NCI-H2227 treated with DMSO at 0.1 percent for 48 hours (cell line): ENCODE measurements at places on chromosomes 7 and 10.

DNA sequence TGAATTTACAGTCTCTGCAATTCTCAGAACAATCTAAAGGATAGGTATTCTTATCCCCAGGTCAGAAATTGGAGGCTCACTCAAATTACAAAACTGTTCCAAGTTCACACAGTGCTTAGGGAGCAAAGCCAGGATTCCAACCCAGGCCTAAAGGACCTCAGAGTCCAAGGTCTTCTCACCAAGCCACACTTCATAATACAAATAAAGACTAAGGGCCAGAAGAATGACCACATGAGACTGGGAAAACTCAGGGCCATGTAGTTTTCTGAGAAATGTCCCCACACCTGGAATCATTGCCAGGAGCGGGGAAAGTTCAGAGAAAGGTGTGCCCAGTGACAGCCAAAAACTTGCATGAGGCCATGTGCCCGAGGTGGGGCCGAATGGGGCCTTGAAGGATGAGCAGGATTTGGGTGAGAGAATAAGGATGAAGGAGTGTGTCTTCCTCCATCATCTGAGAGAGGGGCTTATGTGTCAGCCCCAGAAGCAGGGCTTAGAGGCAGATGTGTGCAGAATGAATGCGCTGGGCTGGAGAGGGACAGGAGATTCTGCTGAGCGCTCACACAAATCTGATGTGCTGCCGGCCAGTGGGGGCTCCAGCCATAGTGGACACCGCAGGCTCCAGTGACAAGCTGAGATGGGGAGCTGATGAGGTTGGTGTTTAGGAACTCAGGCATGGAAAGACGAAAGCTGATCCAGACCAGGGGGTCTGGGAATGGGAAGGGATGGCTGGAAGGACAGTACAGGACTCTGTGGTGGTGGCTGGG lies 35.9 kb downstream of the BLNK start:
- DNase-seq, result no peak

DNA sequence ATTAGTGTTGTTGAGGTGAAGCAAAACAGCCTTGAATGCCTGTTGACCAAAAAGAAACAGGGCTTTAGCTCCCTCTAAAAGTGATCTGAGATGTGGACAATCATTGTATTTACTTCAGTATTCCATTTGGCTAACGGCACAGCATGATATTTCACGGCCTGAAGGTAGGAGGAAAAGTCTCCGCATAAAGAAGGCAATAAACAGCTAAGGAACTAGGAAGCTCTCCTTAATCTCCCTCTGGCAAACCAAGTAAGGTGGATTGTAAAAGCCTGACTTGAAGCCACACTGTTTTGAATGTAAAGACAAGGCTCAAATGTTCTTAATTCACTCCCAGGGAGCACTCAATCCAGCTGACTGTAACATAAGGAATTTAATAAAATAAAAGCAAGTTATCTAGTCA lies 160.0 kb upstream of the ZNF804B start:
- no peak for DNase-seq

DNA sequence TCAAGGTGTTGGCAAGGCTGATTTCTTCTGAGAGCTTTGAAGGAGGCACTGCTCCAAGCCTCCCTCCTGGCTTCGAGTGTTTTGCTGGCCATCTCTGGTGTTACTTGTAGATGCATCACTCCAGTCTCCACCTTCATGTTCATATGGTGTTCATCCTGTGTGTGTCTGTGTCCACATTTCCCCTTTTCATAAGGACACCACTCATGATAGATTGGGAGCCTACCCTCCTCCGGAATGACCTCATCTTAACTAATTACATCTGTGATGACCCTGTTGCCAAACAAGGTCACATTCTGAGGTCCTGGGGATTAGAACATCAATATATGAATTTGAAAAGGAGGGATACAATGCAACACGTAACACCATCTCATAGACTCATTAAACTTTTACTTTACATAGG lies 119.0 kb downstream of the CREB5 start:
- DNase-seq, result no peak

- no peak for DNase-seq
Measured at GRCh38 chr7:7176406-7177043, 5.8 kb upstream of the C1GALT1 start.

GRCh38 chr7:20307119-20307518 lies 23.6 kb upstream of the ITGB8 start:
- DNase-seq, result peak; percentile 47

DNA sequence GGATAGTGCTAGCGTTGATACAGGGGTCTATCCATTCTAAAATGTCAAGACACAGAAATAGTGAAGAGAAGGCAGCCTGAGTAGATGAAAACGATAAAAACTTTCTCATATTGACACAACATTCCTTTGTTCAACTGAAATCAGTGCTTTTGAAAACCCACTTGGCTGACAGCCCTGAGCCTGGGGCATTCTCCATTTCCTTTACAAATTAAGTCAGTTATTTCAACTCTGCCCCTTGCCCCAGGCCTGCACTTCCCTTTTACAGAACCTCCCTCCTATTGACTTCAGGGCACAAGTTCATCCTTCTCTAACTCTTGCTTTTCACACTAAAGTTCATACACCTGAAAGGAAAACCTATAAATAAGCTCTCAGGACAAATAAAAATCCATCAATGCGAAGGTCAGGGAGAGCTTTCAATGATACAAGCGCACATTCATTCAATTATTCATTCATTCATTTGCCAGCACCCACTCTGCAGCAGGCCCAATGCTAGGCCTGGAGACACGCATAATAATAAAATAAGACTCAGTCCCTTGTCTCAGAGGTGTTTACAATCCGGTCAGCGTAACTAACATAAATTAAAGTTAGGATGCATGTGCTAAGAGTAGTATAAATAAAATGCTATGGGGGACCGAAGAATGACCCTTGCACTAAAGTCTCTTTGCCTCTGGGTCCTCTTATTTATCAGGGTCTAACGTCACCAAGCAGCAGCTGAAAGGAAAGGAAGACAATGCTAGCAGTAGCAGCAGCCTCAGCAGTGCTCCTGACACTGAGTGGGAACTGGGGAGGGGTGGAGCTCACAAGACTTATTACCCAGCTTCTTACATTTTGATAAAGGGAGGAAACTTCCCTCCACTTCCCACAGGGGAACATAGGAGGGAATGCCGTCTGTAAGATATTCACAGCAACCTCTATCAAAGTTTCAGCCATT lies 134.8 kb downstream of the PDE1C start:
- DNase-seq, result no peak

- no peak for DNase-seq
Measured at GRCh38 chr10:110048781-110049180, 41.0 kb downstream of the ADD3 start.

- DNase-seq, result no peak
Measured at GRCh38 chr7:135251496-135252391, 18.1 kb downstream of the STRA8 start.

GRCh38 chr7:22025983-22026382 lies 80.3 kb upstream of the CDCA7L start:
- DNase-seq, result no peak

DNA sequence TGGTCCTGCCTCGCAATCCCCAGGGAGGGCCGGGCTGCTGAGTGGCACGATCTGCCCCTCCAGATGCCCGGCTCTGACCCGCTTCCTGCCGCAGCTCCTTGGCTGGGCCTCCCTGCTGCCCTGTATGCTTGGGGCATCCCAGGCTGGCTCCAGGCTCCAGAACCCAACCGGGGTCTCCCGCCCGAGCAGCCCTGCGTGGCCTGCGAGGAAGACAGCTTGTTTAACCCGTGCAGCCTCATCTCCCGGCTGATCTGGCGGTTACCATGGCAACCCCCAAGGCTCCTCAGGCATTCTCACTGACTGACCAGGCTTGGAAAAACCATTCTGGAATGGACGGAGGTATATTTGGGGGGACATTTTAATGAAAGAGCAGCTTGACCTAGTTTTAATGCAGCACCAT lies 232.4 kb upstream of the MYO3A start:
- DNase-seq, result no peak

- no peak for DNase-seq
Measured at GRCh38 chr7:5374464-5374863, 49.2 kb downstream of the TNRC18 start.

GRCh38 chr10:24661376-24661775 lies 62.3 kb downstream of the ARHGAP21 start:
- no peak for DNase-seq

DNA sequence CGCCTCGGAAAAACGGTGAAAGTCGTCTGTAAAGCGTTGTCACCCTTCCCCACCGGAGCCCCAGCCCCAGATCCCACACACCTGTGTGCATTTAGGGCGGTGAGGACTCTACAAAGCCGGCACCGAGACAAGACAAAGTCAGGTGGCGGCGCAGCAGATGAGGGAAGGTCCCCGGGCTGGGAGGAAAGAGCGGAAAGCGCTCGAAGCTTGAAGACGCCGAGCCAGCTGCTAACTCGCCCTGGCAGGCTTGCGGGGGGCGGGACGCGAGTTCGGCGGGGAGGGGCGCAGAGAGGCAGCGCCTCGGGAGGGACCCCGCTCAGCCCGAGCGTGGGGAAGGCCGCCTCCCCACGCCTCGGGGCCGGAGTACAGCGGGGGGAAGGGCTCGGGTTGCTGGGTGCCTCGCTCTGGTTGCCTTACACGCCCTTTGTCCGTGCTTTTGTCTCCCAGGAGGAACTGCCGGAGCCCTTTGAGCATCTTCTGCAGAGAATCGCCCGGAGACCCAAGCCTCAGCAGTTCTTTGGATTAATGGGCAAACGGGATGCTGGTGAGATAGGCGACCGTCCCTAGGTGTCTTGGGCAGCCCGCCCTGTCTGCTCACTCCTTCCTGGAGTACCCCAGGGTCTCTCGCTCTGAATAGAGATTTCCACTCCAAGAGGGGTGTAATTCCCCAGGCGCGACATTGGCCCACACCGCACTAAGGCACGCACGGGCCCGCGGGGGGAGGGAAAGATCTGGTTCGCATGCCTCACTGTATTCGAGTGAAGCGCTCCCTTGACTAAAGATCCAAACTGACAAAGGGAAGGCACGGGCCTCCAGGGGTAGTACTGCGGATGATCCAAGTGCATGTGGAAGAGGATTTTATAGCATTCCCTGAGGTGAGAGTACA lies 1.6 kb downstream of the TAC1 start:
- peak; percentile 33 for DNase-seq

DNA sequence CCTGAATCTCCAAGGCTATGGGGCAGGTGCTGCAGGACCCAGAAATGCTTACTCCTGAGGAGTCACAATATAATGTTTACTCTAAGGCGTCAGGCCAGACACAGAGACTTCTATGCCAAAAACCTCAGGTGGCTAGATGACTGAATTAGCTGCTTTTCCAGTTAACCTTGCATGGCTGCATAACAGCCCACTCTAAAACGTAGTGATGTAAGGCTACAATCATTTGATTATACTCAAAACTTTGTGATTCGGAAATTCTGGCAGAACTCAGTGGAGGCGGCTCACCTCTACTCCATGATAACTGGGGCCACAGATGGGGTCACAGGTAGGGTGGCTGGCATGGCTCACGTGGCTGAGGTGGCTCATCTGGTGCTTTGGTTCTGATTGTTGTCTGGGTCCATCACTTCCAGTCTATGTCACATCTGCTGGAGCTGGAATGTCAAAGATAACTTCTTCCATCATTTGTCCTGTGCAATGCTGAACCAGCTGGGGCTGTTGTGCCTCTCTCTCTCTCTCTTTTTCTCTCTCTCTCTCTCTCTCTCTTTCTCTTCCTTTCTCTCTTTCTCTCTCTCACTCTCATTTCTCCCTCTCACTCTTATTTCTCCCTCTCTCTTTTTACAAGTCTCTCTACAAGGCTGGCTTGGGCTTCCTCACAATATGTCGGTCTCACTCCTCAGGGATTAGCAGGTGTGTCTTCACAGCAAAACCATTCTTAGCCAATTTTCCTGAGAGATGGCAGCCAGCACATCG lies 11.8 kb downstream of the TMEM72 start:
- DNase-seq, result no peak

DNA sequence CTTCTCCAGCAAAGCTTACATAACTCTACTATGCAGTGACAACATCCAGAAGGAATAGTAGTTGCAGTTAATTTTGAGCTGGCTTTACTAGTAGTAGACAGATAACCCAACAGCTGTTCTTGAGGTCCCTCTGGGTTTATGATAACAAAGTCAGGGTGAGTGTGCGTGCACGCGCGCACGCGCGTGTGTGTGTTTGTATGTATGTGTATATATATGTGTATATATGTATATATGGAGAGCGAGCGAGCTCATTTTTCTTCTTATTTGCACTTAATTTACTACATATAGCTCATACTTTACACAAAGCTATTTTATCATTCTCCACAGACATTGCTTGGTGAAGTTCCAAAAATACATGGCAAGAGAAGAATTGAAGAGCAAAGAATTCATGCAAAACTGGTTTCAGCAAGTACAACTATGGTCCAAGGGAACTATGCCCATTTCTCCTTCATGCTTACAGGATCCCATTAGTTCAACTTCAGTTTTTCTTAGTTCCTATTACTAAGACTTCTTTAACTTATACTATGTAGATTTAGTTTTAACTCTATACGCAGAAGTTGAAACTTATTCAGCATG lies 105.9 kb upstream of the TMEM168 start:
- DNase-seq, result no peak
